Activated CD8-positive, alpha-beta memory T cell treated with anti-CD3 and anti-CD28 coated beads for 4 hours (primary cell): ENCODE measurements at places on chromosomes 6 and 20.

DNA sequence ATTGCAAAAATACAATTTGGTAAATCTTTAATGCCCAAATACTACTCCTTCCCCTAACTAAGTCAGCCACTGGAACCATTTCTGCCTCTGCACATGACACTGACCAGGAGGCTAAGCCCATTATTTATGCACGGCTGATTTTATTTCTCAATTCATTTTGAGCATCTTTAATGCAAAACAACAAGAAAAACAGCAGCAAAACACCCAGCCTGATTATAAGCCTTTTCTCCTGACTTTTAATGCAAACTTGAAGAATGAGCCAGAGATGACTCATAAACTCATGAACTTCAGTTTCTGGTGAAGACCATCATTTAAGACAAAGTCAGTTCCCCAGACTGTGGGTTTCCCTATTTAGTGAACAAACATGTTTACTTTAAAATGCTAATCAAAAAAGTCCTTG lies 51.6 kb downstream of the CYP24A1 start:
- DNase-seq = no peak

DNA sequence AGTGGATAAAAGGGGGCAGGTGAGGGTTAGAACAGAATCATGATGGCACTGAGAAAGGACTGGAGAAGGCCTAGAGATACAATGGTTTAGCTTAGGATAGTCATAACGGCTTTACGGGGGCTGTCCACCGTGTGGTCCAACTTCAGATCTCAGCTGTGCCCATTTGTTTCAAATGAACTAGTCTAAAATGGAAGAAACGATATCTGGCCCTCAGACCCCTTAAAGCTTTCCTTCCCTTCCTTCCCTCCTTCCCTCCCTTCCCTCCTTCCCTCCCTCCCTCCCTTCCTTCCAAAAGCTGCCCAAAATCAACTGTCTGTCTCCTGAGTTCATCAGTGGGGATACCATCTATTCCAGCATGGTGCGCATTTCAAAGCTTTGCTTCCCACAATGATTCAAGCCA lies 27.9 kb downstream of the TRAM2 start:
- DNase-seq = no peak

DNA sequence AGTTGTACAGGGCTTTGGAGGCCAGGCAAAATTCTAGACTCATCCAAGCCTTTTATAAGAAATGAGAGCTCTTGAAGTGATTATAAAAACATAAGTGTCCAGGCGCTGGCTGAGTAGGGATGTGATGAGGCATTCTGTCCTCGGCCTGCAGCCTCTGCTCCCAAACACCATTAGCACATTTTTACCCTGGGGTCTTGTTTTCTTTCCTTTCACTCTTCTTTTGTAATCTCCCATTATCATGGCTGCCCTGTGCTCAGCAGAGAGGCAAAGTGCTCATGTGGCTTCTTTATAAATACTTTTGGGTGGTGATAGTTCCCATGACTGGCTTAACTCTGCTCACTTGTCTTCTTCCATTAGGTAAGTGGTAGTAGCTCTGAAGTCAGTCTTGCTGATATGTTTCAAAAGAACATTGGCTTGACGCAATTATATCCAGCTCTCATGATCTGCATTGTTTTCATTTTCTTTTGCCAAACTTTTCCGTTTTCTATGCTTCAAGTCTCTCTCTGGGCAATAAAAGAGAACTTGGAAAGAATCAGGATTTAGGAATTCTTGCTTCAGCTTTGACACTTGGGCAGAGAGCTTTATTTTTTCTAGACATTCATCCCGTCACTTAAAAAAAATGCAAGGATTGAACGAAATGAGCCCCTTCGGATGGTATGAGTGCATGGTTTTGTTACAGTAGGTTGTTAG lies 61.1 kb downstream of the CAP2 start:
- no peak for DNase-seq

DNA sequence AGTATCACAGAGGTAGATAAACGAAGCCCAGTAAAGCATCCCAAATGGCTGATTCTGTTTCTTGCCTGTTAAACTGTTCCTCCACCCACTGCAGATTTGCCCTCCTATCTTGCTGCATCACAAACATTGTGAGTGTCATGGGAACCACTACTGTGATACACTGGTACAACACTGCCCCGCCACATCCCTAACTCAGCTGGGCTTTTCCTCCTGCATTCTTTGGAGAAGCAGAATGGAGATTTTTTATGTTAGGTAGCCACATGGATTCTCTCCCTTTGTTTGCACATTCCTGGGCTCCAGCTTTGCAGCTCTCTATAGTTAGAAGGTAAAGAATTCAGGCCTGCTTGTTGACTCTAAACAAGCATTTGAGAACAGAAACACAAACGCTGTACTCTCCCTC lies 234.1 kb downstream of the TMEM242 start:
- no peak for DNase-seq

DNA sequence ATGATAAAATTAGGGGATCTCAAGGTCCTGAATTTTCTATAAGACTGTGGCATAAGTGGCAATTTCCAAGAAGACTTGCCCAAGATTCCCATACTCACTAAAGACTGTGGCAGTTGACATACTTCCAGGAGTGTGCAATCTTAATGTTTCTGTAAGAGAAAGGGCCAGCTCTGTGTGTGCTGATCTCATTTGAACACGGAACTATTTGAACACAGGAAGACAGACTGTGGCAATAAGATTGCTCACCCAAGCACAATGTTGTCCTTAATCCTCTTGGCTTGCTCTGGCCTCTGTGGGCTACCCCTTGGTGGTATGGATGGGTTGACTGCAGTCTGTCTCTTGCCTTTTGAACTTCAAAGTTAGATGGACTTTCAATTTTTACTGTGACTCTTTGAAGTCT lies 151.4 kb downstream of the PHF3 start:
- no peak for DNase-seq

GRCh38 chr6:54629131-54629530 lies 217.4 kb upstream of the FAM83B start:
- DNase-seq = no peak

DNA sequence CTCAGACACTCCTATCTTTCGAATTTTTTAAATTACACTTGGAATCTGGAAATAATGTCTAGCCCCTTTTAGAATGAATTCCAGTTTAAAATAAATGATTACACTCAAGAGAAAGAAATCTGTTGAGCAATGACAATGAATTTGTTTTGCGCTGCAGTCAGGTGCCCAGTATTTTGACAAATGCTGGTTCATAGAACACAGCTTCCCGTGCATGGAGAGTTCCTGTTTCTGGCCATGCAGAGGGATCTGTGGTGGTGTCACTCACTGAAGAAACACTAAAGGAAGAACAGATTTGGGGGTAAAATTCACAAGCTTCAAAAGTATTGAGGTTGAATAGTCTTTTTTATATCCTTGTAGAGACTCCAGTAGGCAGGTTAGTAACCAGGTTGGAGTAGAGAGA lies 113.4 kb upstream of the CEP85L start:
- no peak for DNase-seq

- no peak for DNase-seq
Observed at GRCh38 chr20:47300071-47300470, 56.4 kb downstream of the ZMYND8 start.

DNA sequence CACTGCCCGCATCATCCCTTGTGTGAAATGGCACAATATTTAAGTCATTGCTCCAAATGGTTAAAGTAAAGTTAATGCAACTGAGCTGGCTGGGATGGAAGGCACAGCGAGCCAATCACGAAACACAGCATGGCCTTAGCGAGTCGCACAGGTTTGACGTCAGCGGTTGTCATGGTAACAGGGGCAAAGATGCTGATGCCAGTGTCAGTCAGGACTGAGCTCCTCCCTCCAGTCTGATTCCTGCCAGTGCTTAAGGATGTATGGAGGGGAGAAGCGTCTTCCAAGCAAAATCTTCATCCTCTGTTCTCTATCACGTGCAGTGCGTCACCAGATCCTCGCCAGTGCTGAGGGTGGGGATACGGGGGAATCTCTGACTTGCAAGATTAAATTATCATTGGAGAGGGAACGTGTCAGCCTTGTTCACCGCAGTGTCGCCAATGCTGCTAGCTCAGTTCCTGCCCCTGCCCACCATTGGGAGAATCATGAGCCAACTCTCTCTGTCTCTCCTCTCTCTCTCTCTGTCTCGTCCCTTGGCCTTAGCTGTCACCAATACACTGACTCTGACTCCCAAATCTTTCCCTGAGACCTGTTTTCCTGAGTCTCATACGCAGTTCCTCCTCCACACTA lies 24.5 kb downstream of the TSPYL4 start:
- DNase-seq = no peak

DNA sequence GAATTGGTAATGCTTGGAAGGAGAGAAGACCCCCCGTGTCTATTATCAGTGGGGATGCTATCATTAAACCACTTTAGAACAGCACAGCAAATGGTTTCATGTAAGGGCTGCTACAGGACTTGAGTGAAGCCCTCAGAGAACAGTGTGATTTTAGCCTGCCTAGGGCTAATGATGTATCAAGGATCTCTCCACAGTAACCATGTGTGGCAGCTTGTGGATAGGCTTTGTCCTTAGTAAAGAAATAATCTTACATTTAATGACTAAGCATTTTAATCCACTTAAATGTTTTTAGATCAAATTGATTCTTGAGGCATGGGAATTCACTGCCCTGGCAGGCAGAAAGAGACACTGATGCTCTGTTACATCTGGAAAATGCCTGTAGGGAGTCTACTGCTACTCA lies 495.1 kb downstream of the NKAIN2 start:
- DNase-seq = no peak

DNA sequence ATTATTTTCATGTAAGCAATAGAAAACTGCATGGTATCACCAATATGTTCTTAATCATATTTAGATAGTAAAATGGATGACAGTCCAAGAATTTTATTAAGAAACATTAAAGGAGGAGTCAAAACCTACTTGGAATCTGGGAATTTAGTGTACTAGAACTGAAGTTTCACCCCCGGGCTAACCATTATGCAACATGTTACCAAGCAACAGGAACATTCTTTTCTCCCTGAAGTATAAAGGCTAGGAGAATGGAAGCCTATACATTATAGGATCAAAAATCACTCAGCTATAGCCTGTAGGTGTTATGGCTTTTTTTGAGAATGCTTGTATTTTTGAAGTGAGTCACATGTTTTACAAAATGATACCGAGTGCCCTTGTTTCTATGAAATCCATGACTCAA lies 538.3 kb downstream of the GRIK2 start:
- DNase-seq = no peak

GRCh38 chr20:2524709-2525506 lies 11.5 kb upstream of the TMC2 start:
- DNase-seq = no peak

GRCh38 chr6:99609905-99610489 lies 3.4 kb downstream of the PRDM13 start:
- no peak for DNase-seq

- DNase-seq = no peak
Observed at GRCh38 chr6:168418711-168419121, 22.3 kb upstream of the SMOC2 start.

- no peak for DNase-seq
Observed at GRCh38 chr6:30258204-30258603, 45.0 kb upstream of the TRIM26 start.

DNA sequence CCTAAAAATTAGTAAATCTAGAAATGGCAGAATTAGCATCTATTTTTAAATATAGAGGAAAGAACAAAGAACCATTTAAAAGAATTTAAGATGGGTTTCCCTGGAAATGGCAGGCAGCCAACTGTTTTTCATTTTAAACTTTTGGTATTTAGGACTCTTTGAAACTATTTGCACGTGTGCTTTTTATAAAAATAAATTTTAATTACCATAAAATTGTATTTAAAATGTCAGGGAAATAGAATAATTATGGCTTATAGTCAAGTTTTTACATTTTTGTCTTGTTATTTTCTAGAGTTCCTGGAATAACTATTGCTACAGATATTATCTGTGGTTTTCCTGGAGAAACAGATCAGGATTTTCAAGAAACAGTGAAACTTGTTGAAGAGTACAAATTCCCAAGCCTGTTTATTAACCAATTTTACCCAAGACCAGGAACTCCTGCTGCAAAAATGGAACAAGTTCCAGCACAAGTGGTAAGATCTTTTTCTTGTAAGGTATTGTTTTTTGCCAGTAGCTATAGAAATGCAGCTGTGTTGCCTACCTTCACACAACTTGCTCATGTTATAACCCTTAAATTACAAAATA lies 528.7 kb upstream of the SOX4 start:
- no peak for DNase-seq

- DNase-seq = no peak
Observed at GRCh38 chr6:134593442-134593841, 275.5 kb upstream of the SGK1 start.

GRCh38 chr6:121305957-121306607 lies 28.2 kb downstream of the TBC1D32 start:
- DNase-seq = no peak

- DNase-seq = no peak
Observed at GRCh38 chr20:2892376-2892775, 19.1 kb downstream of the PTPRA start.

GRCh38 chr6:40398810-40399477 lies 188.2 kb downstream of the LRFN2 start:
- DNase-seq = no peak

DNA sequence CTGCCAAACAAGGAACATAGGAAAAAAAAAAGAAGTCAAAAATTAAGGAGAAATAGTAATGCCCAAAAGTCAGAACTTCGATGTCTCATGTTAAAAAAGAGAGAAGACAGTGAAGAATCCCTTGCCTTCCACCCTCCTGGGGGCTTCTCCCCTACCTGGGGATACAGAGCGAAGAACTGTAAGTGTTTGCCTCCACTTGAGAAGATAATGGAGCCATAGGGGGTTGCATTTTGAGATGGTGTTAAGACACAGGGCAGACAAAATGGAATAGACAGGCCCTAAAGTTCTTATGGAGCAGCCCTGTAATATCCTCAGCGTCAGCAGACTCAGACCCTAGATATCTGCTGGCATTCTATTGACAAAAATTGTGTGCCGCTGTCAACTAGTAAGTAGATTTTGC lies 222.2 kb upstream of the MAP3K7 start:
- no peak for DNase-seq

- DNase-seq = no peak
Observed at GRCh38 chr6:104969785-104970581, 13.1 kb downstream of the LIN28B start.

- DNase-seq = no peak
Observed at GRCh38 chr20:51338692-51339440, 203.7 kb downstream of the NFATC2 start.

DNA sequence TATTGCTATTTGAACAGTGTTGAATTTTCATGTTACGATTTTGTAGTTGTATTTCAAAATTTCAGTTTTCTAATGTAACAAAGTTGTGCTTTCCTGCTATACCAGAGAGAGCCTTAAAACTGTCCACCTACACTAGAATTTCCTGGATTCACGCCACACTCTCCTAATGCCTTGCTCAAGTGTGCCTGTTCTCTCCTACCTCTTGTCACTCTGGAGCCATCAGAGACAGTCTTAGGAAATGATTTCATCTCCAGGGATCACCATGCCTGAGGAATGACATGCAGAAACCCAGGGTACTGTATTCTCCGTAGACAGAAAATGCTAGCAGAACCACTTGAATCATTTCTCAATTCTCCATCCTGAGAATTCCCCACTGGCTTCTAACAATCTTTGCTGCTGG lies 667.6 kb downstream of the KIF16B start:
- no peak for DNase-seq

- DNase-seq = no peak
Observed at GRCh38 chr6:165658395-165659058, 4.5 kb downstream of the PDE10A start.

- DNase-seq = no peak
Observed at GRCh38 chr6:23510778-23511510, 615.1 kb upstream of the NRSN1 start.

- no peak for DNase-seq
Observed at GRCh38 chr6:37121556-37121955, 48.4 kb upstream of the PIM1 start.
